ENCODE measurements at places on chromosomes 13 and 19.

DNA sequence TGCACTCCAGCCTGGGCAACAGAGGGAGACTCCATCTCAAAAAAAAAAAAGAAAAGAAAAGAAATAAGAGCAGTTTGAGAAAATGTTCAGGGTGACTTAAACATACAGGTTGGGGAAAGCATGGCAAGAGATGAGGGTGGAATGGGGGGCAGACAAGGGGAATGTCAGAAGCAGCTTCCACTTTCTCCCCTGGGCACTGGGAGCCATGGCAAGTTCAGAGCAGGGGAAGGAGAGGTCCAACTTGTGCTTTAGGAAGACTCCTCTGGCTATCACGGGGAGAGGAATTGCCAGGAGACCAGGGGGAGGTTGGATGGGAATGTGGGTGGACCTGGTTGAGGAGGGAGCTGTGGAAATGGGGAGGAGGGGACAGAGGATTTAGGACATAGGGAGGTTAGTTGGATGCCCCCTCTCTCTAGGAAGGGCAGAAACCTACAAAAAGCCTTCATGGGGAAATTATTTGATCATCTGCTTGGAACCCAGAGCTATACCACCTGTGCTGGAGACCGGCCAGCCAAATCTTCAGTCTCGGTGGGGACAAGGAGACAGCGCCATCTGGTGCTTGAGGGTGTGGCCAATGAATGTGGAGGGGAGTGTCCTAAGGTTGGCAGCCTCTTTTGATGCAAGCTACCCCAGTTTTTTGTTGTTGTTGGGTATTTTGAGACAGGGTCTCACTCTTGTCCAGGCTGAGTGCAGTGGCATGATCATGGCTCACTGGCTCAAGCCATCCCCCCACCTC lies 7.3 kb upstream of the STRN4 start:
- DNase-seq = peak; percentile 74

DNA sequence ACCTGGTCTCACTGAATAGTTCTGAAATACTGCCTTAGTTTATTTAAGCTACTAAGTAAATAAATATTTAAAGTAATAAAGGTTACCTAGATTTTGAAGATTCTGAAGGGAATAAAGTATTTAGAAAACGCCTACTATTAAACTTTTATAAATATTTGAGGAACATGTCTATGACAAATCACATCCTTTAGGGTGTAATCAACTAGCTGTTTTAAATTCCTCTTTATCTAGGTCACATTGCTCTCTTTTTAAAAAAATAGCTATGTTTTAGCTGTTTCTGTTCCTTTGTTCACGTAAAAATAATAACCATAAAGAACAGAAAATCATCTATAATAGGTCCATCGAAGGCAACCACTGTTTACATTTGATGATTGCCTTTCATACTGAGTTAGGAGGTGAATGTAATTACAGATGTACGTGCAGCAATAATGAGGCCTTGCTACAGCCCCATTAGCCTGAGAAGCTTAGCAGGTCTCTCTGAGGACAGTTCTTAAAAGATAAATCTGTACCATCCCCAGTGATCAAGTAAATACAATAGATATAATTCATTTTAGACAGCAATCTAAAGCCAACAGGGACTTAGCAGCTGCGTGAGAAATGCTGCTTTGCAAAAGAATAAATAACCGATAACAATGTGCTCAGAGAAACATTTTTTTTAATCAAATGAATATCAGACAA lies 449.5 kb downstream of the LIG4 start:
- DNase-seq = peak; percentile 93

GRCh38 chr19:42596391-42597072 lies 1.8 kb upstream of the CEACAM8 start:
- peak; percentile 3 for DNase-seq

DNA sequence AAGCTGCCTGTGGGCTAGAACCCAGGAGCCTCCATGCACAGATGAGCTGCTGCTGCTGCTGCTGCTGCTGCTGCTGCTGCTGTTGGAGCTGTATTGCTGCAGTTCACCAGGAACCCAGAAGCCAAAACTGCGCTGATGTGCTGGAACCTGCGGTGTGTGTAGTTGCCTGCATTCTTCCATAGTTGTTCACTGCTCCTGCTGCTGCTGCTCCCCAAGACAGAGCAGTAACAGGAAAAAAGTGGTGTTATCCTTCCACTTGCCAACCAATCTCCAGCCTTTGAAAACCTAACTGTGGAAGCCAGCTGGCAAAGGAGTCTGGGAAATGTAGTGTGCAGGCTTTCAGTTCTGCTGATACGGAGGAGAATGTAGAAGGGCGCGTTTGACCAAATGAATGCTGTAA lies 37.9 kb downstream of the ARHGAP35 start:
- no peak for DNase-seq

DNA sequence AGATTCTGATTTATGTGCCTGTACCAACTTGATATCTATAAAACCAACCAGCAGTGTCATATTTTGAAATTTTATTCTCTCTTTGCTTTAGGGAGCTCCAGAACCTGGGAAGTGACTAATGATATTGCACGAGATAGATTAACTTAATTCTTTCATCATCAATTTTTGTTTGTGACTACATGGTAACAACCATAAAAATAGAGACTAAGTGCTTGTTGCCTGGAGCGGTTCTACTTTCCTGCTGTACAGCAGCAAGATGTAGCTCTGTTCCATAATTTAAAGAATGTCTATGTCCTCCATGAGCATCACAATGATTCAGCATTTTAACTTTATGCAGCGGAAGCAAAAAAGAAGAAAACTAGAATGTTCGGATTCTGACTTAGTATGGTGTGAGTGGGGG lies 275.6 kb downstream of the KLF5 start:
- no peak for DNase-seq

DNA sequence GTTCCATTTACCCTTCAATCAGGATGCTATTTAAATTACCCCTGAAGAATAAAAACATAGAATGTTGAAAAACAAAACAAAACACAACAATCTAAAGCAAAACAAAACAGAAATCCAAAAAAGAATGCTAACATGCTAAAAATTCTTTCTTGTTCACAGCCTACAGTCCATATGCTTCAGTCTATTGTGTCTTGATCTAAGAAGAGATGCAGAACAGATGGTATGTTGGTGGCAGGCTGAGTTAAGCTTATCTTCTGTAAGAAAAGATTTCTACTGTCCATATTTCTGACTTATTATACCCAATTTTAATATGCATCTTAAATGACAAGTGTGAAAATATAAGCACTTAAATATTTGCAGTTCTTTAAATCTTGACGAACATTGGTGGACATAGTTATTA lies 356.1 kb upstream of the SLITRK1 start:
- no peak for DNase-seq

DNA sequence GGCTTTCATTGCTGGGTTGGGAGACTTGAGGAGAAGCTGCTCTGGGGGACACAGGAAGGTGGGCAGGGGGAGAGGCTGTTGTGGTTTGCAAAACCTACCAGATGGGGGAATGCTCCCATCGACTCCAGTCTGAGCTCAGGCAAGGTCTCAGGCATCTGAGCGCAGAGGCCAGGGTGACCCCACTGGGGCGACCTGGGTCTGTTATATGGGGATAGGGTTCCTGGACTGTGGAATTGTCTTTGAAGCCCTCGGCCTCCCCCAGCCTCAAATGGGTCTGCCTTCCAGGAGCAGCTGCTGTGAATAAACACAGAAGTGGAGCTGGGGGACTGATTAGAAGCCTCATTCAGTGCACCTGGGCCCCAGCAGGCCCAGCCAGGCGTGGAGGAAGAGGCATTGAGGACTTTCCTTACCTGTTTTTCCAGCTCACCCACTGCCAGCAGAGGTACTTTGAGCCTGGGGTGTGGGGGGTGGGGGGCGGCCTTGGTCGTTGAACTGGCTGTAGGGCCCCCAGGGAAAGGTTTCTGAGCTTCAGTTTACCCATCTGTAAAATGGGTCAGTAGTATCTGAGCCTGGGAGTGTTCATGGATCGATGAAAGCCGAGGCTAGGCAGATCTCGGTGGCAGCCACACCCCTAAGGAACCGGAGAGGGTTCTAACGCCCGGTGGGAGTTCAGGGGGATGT lies 1.4 kb downstream of the CERS4 start:
- no peak for DNase-seq

GRCh38 chr19:1401138-1401888 lies at the start of gene GAMT:
GAMT (minus strand) TSS chr19:1401542; CDS start chr19:1401476, 66 bp downstream.
- peak; percentile 35 for DNase-seq

DNA sequence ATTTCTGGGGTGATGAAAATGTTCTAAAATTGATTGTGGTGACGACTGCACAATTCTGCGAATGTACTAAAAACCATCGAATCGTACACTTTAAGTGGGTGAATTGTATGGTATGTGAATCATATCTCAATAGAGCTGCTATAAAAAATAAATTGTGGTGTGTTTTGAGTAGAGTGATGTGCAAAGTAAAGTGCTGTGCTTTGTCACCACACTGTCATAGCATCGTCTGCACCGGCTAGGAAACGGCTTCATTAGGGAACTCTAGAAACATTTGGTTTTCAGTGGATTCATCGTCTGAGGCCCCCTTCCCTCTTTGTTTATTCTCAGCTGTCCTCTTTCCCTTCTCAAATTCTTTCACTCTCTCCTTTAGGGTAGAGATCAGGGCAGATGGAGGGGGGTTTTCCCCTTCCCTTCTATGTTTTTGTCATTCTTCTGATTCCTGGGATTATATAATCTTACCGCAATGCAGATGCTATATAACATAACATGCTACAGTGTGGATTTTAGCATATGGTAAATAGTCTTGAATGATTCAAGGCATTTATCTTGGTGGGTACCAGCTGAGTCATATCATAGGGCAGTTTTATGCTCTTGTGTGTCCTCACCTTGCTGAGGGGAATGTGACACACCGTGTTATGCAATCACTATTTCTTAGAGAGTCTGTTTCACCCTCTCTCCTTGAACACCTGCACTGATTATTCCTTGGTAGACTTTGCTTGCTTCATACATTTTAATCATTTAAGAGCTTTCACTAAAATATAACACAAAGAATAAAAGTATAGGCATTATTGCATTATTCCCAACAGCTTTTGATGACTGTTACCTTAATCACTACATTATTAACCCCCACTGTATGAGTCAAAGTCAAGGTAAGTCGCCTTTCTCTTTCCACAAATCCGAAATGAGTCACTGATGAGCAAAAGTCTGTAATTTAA lies 239.4 kb downstream of the DCLK1 start:
- no peak for DNase-seq

DNA sequence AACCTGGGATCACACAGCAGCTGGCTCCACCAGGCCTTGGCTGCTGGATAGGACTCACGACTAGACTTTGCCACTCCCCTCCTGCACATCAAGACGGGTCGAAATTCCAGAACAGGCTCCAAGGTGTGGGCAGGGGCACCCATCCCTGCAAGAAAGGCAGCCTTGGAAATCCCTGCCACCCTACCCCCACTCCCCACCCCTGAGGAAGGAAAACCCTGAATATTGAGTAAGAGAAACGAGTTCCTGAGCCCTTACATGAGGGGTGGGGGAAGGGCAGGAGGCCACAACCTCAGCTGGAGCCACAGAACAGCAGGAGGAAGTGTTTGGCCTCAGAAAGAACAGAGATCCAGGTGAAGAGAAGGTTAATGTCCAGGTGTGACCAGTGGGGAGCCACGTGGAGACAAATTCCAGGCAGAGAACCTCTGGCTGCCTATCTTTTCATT lies 20.1 kb downstream of the DEDD2 start:
- no peak for DNase-seq

GRCh38 chr13:29703421-29703820 lies 107.9 kb upstream of the SLC7A1 start:
- DNase-seq = no peak

DNA sequence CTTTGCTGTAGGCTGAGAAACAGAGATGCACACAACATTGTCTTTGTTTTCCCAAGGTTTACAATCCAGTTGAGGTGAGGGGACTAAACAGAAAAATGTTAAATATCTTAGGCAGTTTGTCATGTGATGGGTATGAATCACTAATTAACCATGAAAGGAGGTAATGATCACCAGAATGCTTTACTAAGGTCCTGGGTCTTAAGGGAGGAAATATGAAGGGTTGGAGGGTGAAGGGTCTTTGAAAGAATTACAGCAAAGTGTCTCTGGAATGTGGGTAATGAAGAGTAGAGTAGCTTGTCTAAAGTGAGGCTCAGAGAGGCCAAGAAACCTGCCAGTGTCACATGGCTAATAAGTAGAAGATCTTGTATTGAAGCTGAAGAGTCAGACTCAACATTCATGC lies 19.0 kb downstream of the BIVM start:
- no peak for DNase-seq

GRCh38 chr19:1942078-1942933 lies 1.3 kb downstream of the CSNK1G2 start:
- DNase-seq = peak; percentile 66

DNA sequence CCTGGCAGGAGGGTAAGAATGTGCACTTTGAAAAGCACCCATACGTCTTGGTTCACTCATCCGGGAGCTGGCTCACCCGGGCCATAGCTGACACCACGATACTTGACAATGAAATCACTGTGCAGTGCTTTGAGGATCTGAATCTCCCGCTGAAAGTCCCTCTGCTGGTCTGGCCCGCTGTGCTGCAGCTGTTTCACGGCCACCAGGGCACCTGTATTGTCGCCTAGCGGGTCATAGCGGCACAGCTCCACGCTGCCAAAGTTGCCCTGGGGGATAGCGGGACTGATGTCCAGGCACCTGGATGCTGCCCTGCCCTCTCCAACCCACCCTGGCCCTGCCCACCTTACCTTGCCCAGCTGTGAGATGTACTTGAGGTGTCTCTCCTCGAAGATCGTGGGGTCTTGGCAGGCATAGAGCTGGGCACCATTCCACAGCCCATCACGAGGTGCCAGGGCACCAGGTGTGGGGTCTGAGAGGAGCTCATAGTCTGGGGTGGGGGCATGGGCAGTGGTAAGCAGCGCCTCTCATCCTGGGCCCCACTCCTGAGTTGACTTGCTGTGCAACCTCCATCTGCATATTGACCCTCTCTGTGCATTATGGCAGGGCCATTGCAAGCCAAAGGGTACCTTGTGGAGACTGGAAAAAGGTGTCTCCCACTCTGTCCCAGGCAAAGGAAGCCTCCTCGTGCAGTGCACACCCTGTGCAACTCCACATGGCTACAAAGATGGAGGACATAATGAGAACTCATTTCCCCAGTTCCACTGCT lies 11.3 kb upstream of the INSL3 start:
- no peak for DNase-seq

DNA sequence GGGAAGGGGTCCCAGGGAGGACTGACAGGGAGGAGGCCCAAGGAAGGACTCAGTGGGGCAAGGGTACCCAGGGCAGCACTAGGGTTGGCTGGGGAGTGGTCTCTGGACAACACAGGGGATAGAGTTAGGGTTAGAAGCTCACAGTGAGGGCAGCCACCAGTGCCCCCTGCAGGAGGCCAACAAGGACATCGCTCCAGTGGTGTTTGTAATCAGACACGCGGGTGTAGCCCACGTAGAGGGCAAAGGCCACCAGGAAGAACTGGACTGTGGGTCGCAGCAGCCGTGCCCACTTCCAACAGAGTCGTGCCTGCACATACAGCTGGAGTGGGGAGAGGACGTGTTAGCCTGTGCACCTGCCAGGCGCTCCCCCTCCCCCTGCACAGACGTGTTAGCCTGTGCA lies 9.2 kb downstream of the PLPP2 start:
- no peak for DNase-seq

- DNase-seq = no peak
Observed at GRCh38 chr13:73107970-73108369, 49.2 kb downstream of the KLF5 start.

- DNase-seq = no peak
Observed at GRCh38 chr13:52399046-52399445, 6.9 kb downstream of the THSD1 start.
